ENCODE measurements at places on chromosomes 1 and 21. TPM values are rescaled to one million over a fixed set of nuclear protein-coding genes. Genes with fewer than 3 reads are reported as not detected.

SPRR1A gene
- not detected for polyA plus RNA-seq

CLCA2 gene
- 1.0 TPM for polyA plus RNA-seq

PTBP2 gene
- polyA plus RNA-seq: 35.3 TPM

RAB13 gene
- 110 TPM for polyA plus RNA-seq

FAM43B gene
- polyA plus RNA-seq: 0.31 TPM

ZNF593OS gene
- 1.2 TPM for polyA plus RNA-seq

FMN2 gene
- 1.8 TPM for polyA plus RNA-seq

ADORA1 gene
- 0.55 TPM for polyA plus RNA-seq

C1orf87 gene
- polyA plus RNA-seq: not detected

RNU1-2 gene
- polyA plus RNA-seq: 3.2 TPM

SLC26A9 gene
- polyA plus RNA-seq: 0.03 TPM

CEP350 gene
- polyA plus RNA-seq: 34.2 TPM
